HCT116 (cell line): ENCODE measurements at places on chromosomes 12 and 14.

DNA sequence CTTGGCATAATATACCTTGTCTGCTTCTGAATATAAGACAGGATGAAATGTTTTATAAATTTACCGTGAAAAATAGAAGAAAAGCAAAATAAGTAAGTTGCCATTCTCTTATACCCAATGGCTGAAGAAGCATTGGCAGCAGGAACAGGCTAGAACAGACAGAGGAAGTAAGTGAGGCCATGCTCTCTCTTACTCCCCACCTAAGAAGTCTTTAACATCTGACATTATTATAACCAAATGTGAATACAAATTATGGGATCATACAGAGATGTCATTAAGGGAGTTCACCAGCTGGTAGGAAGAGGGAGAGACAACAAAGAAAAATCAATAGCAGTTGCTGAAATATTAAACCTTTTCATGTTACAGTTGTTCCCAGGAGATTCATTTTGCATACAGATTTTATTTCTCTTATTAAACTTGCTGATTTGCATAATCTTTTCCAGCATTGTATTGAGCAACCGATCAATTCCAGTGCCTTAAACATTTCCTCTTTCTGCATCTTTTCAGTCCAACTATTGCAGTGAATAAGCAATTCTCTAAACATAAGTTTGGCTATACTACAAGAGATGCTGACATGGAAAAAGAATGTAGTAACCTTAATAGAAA, 270.6 kb downstream of the SLC6A15 start:
- no peak for DNase-seq

DNA sequence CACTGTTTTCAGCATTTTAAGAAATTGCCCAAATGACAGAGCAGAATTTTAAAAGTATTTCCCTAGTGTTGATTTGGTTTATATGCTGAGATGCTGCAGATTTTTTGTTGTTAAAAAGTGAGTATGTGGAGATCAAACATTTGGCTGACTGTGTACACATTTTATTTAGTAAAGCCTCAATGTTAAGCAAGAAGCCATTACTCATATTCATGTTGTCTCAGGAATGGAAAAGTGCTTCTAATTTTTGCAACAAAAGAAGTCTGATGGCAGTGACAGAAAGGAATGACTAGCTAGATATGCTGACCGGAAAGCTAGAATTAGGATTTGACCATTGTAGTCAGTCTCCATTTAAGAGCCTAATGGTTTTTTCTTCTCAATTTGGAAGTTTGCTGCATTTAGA, 22.5 kb downstream of the SLC38A6 start:
- no peak for DNase-seq

DNA sequence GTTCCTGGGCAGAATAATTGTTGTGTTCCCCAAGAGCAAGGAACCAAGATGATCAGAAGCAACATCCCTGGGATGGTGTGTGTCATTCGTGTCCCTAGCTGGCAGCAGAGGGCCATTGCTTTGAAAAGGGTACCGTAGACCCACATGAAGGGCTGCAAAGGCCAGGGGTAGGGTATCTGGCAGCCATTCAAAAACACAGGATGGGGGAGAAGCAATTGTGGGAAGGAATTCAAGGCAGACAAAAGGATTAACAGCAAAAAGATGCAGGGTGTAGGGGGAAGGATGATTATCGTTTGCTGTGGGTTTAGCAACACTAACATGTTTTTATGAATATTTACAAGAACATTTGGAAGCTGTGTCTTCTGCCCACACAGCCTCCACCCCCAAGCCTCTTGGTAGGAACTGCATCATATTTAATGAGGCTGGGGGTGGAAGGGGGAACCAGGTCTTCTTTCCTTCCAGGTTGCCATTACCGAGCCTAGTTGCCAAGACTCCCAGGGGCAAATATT, 169.0 kb upstream of the G2E3 start:
- no peak for DNase-seq

GRCh38 chr12:62737188-62737587, 197.8 kb downstream of the PPM1H start:
- no peak for DNase-seq

DNA sequence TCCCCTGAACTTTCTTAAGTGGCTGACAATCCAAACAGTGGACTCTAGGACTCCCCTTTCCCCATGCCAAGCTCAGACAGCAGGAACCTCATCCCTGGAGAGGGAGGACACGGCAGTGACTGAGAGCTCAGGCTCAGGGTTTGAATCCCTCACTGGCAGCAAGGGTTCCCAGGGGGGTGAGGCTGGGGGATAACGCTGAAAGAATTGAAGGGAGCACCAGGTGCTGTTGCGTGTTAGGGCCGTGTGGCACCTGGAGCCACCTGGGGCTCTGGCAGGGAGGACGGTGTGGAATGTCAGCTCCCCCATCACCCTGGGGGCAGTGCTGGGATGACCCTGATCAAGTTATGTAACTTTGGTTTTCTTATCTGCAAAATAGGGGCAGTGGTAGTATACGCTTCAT, 40.1 kb downstream of the ANO2 start:
- no peak for DNase-seq

DNA sequence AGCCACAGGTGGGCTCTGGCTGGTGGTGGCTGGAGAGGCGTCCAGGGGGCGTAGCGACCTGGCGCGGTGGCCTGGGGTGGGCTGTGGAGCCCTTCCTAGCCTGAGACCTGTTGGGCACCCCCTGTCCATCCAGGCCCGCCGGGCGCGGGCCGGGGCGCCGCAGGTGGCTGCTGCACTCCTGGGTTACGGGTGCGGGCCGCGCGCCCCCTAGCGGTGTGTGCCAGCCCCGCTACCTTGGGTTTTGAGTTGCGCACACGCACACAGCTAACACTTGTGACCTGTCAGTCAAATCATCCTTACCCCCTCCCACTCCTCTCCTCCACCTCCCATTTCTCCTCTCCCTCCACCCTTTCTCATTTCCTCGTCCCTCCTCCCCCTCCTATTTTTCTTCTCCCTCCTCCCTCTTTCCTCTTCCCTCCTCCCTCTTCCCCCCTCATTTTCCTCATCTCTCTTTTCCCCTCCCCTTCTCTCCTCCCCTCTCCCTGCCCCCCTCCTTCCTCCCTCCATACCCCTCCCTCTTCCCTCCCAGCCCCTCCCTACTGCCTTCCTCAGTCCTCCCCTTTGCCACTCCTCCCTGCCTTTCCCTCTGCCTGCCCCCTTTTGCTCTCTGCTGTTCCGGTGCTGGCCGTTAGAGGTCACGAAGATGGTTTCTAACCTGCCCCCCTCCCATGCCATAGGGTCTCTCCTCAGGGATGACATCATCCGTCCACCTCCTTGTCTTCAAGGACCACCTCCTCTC, 2.3 kb downstream of the MEG3 start:
- no peak for DNase-seq

GRCh38 chr14:62369919-62370560, 607.8 kb downstream of the SNAPC1 start:
- no peak for DNase-seq

GRCh38 chr14:93969082-93969828, 7.1 kb downstream of the ASB2 start:
- DNase-seq: no peak

- no peak for DNase-seq
These were observed 33.4 kb downstream of the PDZRN4 start for GRCh38 chr12:41221491-41221890.
